Nucleus accumbens (tissue), 56 donors: ENCODE measurements at places on chromosomes 11 and 22.

DNA sequence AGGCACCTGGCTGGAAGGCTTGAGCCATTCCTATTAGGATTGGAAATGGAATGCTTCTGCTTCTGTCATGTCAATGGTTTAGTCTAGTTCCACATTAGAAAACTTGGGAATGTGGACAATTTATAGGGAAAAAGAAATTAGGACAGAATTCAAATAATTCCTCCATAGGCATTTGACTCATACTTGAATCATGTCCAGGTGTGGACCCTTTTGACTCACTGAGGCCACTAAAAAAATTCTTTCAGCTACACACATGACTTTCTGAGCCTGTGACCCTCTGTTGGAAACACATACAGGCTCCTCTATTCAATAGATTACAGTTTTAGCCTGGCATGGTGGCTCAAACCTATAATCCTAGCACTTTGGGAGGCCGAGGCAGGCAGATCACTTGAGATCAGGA lies 100.5 kb downstream of the RASSF10 start:
- no peak for DNase-seq

- DNase-seq: no peak
Observed at GRCh38 chr11:132284611-132285010, 914.2 kb downstream of the NTM start.

DNA sequence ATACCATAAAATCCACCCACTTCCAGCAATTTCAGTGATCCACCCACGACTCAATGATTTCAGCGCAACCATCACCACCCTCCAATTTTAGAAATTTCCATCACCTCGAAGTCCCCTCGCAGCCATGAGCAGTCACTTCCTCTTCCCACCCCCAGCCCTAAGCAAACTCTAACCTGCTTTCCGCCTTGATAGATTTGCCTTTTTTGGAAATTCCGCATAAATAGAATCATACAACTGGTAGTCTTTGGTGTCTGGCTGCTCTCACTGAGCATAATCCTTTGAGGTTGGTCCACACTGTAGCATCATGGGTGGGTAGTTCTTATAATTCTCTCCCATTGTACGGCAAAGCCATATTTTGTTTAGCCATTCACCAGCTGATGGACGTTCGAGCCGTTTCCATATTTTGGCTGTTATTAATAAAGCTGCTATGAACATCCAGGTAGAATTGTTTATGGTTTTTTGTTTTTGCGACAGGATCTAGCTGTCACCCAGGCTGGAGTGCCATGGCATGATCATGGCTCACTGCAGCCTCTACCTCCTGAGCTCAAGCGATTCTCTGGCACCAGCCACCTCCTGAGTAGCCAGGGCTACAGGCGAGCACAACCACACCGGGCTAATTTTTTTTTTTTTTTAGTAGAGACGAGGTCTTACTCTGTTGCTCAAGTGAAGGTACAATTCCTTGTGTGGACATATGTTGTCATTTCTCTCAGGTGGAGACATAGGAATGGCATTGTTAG lies 16.0 kb downstream of the PIM3 start:
- no peak for DNase-seq

GRCh38 chr11:110912437-110912836 lies 200.2 kb upstream of the ARHGAP20 start:
- no peak for DNase-seq

DNA sequence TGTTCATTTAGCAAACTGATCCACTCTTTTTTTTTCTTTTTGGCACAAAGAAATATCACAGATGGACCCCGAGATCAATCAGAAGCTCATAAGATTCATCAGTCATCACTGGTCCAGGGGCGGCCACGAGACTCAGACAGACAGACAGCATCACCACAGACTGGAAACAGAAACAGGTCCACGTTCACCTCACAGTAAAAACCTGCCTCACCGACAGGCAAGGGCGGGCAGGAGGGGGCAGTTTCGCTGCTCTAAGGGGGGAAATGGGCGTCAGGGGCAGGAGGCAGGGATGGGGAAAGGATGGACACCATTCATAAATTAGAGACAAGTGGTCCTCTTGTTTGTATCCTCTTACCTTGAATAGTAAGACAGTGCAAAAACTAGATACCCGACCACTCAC lies 16.5 kb downstream of the CHST1 start:
- DNase-seq: no peak

DNA sequence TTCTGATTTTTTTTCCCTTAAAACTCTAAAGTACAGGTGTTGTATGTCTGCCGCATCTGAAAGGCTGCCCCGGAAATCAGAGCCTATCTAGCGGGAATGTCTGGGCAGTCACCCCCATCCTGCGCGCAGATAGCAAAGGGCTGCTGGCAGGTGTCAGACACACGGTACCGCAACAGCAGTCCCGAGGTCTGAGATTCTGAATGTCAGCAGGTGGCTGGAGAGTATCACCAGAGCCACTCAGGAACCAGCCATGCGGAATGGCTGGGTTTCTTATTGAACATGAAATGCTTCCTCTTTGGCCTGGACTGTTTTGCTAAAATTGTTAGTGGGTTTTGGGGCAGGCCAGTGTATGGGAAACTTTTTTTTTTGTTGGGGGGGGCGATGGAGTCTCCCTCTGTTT lies 53.3 kb downstream of the CERK start:
- no peak for DNase-seq

DNA sequence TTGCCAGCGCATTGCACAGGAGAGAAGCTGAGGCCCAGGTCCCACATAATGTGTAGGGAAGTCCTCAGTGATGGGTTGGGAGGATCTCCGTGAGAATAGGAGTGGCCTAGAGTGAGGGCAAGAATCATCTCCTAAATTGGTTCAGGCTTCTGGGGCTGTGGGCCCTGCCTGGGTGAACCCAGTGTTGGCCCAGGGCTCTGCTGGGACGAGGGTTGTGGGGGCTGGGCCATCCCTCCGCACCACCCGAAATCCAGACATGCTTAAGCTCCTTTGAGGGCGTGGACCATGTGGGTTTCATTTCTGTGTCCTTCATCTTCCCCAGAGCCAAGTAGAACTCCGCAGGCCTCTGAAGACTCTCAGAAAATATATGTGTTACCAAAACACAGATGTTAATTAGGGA lies 3.7 kb downstream of the MICALL1 start:
- DNase-seq: no peak

GRCh38 chr11:12864316-12865156 lies 144.6 kb upstream of the RASSF10 start:
- no peak for DNase-seq

DNA sequence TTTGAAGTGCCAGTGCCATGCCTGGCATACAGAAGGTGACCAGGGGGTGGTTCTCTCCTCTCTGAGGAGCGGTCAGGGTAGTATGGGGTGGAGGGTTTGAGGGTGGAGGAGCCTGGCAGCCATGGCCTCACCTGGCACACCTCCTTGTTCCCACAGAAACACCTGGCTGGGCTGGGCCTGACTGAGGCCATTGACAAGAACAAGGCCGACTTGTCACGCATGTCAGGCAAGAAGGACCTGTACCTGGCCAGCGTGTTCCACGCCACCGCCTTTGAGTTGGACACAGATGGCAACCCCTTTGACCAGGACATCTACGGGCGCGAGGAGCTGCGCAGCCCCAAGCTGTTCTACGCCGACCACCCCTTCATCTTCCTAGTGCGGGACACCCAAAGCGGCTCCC lies 9.6 kb downstream of the SERPINH1 start:
- DNase-seq: no peak

- no peak for DNase-seq
Observed at GRCh38 chr22:50419116-50419515, 55.7 kb downstream of the SBF1 start.

GRCh38 chr11:83222499-83222898 lies 29.0 kb downstream of the ANKRD42 start:
- DNase-seq: no peak
